ENCODE measurements at places on chromosomes 4 and X.

GRCh38 chr4:183394166-183394951 lies 50.1 kb upstream of the CDKN2AIP start:
- no peak overlapping the region for H3K27ac ChIP-seq
- peaks cover 8% of the 10 kb centered on the region for H3K4me1 ChIP-seq
- DNase-seq: no peak
- H3K36me3 ChIP-seq: no peaks in the 10 kb centered on the region

- no peak overlapping the region for H3K27ac ChIP-seq
- H3K4me1 ChIP-seq: no peaks in the 10 kb centered on the region
- no peak for DNase-seq
These were observed 165.1 kb upstream of the ATP6AP2 start for GRCh38 chrX:40415675-40416074.

GRCh38 chr4:108940149-108940548 lies 177.3 kb upstream of the ETNPPL start:
- no peak overlapping the region for H3K4me3 ChIP-seq
- H3K36me3 ChIP-seq: no peaks in the 10 kb centered on the region
- no peaks in the 10 kb centered on the region for H3K4me1 ChIP-seq
- DNase-seq: no peak
- H3K27ac ChIP-seq: no peak overlapping the region
- no peaks in the 10 kb centered on the region for H3K27me3 ChIP-seq

DNA sequence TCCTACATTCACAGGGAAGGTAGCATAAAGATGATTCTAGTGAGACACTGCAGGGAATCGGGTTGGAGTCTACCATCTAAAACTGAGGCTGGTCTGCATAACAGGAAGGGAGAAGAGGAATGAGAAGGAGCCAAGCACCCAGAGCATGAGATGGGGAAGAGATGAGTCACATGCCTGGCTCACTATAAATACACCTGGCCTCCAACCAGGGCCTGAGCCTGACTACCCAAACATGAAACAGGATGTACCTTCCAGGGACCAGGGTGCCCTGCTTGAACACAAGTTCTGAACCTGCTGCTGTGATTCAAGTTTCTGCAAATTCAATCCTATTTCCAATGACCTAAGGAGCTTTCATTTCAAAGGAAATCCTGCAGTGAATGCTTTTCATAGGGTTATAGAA lies 24.9 kb downstream of the CD99L2 start:
- H3K36me3 ChIP-seq: no peaks in the 10 kb centered on the region
- DNase-seq: no peak
- H3K4me1 ChIP-seq: no peaks in the 10 kb centered on the region
- no peak overlapping the region for H3K27ac ChIP-seq
- no peak overlapping the region for H3K4me3 ChIP-seq

All from transverse colon (tissue), 4 donors.